ENCODE measurements at places on chromosomes 13 and 19.

GRCh38 chr19:34416021-34416545 is 11.9 kb downstream of the PDCD2L start:
- no peak for DNase-seq

- no peak for DNase-seq
Observed at GRCh38 chr19:5125376-5125775, 156.5 kb downstream of the KDM4B start.

GRCh38 chr13:60837806-60838205 is 440.8 kb downstream of the TDRD3 start:
- no peak for DNase-seq

GRCh38 chr13:111898956-111899713 is 167.8 kb upstream of the SOX1 start:
- DNase-seq, result no peak

- DNase-seq, result no peak
Observed at GRCh38 chr13:24185591-24186232, 25.2 kb downstream of the SPATA13 start.

DNA sequence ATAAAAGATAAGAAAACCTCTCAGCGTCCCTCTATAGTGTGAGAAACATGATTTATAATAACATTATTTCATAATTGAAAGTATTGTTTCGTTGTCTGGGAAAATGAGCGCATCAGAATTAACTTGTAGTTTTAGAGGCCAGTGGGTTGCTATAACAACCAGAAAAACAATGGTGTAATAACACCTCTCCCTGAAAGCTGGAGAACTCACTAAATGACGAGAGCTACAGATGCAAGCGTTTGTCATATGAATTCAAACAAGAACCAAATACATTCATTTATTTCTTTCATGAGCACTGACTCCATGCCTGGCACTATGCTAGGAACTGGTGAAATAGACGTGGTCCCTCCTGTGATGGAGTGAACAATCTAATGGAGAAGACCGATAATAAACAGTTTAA is 16.3 kb downstream of the KBTBD7 start:
- DNase-seq, result no peak

DNA sequence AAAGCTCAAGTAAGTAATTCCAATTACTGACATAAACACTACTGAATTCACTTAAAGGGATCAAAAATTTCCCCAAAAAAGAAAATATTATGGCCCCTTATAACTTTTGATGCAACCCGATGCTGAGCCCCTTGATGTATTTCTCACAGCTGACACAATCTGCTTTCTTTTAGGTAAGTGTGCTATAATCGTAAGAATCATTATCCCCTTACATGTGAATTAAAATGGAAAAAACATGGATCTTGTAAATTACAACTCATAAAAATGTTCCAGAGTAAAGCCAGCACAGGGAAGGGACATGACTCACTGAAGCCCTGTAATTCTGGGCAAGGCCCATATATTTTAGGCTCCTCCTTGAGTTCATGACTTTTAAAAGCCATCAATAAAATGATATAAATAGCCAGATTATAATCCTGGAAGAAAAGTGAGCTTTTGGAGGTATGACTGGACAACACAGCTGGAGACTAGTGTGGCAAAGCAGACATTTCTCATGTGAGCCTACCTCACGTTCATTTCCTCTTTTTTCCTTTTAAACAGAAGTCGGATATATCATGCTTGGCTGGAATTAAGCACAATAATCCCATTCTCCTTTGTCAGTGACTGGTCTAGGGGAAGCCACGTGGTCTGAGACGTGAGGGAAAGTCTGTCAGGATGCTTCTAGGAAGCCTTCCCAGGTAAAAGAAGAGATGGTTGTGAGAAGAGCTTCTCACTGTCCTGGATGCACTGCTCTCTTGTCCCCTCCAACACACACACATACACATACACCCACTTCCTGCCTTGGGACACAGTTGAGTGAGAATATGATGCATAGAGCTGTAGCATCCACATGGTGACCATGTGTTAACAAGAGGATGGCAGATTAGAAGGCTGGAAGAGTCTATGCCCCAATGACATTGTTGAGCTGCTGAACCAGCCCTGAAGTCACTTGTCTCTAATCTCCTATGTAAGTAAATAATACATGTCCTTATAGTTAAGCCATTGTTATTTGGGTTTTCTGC is 165.4 kb downstream of the RGCC start:
- no peak for DNase-seq
